ENCODE measurements at places on chromosomes 11 and 22.
A peak's percentile ranks its signal among the peaks of the same experiment; 100 is the strongest.

- no peak for DNase-seq
Measured at GRCh38 chr22:49367041-49367697, 460.5 kb downstream of the BRD1 start.

GRCh38 chr11:103619480-103619879 is 417.0 kb upstream of the DDI1 start:
- no peak for DNase-seq

GRCh38 chr11:115275045-115275444 is 229.2 kb downstream of the CADM1 start:
- no peak for DNase-seq

DNA sequence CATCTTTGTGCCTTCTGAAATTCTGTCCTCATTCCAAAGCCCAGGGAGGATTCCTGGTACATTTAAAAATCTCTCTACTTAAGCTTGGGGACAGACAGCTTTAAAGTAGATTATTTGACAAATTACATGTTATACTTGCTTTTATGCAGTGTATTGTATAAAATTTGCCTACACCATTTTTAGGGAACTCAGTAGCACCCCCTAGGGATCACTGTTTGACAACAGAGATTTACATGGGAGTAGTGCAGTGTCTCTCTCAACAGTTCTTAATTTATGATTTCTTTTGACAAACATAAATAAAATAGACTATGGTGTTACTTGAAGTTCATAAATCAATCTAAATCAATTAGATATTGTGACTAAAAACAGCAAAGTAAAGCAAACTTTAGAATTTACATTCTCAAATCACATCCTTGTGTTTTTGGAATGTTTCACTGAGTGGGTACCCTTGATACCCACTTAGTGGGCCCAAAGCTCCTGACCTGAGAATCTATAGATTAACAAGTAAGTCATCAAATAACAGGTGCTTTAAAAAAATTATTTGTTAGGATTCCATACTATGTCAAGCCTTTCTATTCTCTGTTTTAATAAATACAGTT is 428.8 kb downstream of the DYNC2H1 start:
- peak; percentile 22 for DNase-seq

- peak; percentile 89 for DNase-seq
Measured at GRCh38 chr11:71489311-71490043, 36.5 kb downstream of the NADSYN1 start.

DNA sequence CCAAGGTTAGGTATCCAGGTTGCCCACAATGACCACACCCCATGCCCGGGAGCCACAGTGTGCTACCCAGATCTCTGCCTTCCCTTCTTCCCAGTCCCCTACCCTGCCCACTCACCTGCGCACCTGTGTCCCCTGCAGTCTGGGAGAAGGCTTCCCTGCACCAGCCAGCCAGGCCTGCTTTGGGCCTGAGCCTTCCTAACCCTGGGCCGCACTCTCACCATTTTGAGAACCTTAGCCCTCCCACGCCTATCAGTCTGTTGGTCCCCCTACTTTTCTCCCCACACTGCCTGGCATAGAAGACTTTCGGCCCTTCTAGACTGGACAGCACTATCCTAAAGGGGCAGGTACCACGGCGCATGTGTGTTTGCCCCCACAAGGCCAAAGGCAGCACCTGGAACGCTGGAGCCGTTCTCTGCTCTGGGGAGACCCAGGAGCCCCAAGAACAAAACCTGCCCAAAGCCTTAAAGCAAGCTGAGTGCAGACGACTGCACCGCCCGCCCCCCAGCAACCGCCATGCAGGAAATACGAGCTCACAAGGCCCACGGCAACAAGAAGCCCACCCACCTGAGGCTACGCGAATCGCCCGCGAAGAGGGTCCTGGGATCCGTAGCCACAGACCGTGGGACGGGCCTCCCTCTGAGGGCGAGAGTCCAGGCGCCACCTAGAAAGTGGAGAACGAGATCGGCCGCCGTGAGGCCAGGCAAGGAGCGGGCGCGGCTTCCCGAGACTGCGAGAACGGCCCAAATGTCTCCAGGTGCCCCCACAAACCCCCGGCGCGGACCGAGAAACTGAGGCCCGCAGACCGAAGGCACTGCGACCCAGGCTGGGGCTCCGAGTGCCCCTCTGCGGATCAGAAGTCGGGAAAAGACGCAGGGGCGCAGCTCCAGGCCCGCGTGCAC is 546 bp downstream of the GNB1L start:
- DNase-seq, result peak; percentile 10

DNA sequence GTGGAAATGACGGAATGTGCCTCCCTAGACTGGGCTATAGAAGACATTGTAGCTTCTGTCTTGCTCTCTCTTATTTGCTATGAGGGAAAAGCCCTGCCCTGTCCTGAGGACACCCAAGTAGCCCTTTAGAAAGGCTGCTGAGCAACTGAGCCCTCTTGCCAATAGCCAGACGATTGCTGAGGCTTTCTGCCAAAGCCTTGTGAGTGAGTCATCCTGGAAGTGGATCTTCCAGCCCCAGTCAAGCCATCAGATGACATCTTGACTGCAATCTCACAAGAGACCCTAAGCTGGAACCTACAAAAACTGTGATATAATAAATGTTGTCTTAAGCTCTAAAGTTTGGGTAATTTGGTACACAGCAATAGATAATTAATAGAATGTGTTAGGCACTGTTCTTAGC is 3.9 kb upstream of the TRAF6 start:
- no peak for DNase-seq

- DNase-seq, result no peak
Measured at GRCh38 chr11:62461740-62462507, 43.1 kb downstream of the SCGB1A1 start.

GRCh38 chr11:100863080-100863581 is 176.0 kb downstream of the ARHGAP42 start:
- no peak for DNase-seq

GRCh38 chr11:66068923-66069714 is 953 bp upstream of the PACS1 start:
- peak; percentile 91 for DNase-seq

Measured in suppressor macrophage treated with lipopolysaccharide for 1 hour (primary cell).